ENCODE measurements at places on chromosomes 16 and 17.
A peak's percentile ranks its signal among the peaks of the same experiment; 100 is the strongest.

GRCh38 chr16:86127366-86127765 is 228.4 kb downstream of the IRF8 start:
- DNase-seq, result no peak

DNA sequence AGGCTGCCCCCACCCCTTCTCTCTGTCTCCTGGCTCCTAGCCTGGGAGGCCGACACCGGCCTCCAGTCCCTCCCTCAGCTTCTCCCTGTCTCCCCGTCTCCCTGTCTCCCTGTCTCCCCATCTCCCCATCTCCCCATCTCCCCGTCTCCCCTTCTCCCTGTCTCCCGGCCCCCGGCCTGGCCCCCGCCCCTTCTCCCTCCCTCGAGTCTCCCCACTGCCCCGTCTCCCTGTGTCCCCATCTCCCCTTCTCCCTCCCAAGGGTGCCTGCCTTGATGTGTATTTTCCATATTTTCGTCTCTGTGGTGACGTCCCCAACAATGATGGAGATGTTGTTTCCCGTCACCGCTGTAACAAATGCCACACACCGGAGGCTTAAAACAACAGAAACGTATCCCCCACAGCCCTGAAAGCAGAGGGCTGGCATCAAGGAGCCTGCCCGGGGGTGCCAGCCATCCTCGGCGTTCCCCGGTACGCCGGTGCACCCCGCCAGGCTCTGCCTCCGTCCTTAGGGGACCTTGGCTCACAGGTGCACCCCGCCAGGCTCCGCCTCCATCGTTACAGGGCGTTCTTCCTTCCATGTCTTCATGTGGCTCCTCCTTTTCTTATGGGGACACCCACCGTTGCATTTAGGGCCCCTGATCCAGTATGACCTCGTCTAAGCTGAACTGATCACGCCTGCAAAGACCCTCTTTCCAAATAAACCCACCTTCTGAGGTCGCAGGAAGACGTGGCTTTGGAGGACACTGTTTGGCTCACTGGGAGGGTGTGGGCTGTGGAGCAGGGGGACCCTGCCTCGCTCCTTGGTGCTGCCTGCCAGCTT is 151.6 kb downstream of the NPIPB11 start:
- DNase-seq, result no peak

DNA sequence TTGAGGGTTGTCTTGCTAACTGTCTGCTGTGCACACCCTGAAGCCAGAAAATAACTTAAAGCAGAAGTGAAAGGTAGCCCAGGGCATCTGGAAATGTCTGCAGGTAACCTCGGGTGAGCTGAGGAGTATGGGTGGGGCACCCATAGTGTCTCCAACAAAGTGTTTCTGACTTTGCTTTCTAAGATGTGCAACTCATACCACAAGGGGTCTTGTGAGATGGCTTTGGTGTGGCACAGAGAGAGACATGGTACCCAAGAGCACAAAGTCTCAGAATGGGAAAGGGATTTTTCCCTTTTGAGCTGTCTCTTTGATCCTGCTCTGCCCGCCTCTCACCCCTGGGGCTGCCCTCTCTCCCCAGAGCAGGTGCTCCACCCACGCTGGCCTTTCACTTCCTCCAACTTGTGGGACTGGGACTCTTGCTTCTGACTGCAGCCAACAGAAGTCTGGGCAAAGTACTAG is 6.9 kb downstream of the CHD9 start:
- peak; percentile 53 for DNase-seq

DNA sequence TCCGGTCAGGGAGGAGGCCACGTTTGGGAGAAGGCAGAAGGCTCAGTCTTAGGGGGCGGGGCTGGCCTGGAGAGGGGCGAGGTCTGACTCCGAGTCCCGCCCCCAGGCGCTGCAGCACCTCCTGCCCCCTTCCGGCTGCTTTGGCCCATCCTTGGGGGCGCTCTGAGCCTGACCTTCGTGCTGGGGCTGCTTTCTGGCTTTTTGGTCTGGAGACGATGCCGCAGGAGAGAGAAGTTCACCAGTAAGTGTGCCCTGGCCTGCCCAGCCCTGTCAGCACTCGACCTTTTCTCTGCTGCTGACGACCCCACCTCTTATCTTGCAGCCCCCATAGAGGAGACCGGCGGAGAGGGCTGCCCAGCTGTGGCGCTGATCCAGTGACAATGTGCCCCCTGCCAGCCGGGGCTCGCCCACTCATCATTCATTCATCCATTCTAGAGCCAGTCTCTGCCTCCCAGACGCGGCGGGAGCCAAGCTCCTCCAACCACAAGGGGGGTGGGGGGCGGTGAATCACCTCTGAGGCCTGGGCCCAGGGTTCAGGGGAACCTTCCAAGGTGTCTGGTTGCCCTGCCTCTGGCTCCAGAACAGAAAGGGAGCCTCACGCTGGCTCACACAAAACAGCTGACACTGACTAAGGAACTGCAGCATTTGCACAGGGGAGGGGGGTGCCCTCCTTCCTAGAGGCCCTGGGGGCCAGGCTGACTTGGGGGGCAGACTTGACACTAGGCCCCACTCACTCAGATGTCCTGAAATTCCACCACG is 1.5 kb downstream of the TNFRSF12A start:
- DNase-seq, result peak; percentile 80

DNA sequence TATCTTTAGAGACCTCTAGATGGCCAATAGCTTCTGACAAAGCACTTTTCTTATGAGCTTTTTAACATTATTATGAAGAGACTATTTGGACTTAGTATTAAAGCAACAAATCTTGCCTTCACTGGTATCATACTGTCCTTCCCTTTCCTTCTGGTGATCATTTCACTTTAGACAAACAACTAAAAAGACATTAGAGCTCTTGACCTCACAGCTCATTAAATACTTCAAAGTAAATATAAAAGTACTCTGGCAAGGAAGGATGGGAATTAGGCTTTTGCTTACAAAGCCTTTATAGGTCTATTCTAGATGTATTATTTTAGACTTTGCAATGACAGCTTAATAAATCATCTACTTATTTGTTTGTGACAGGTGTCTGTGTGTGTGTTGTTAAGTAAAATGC is 11.1 kb downstream of the STXBP4 start:
- no peak for DNase-seq

GRCh38 chr17:63984236-63984635 is 11.5 kb upstream of the SCN4A start:
- DNase-seq, result no peak

GRCh38 chr17:60629120-60629519 is 29.1 kb downstream of the PPM1D start:
- no peak for DNase-seq

DNA sequence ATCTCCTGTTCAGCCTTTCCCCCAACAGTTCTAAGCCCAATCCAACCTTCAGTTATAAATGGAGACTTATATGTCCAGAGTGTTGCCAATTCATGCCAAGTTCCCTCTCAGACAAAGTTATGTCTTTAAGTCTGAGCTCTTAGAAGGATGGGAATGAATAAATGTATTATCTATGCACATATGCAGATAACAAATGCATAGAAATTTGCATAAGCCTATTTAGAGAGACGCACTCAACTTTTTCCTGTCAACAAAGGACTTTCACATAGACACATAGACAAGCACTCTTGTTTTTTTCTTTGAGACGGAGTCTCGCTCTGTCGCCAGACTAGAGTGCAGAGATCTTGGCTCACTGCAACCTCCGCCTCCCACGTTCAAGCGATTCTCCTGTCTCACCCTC is 95.1 kb downstream of the SOX9 start:
- DNase-seq, result no peak

GRCh38 chr17:77814091-77814772 is 144.3 kb upstream of the TNRC6C start:
- no peak for DNase-seq

GRCh38 chr16:81821436-81822128 is 42.5 kb downstream of the PLCG2 start:
- no peak for DNase-seq

DNA sequence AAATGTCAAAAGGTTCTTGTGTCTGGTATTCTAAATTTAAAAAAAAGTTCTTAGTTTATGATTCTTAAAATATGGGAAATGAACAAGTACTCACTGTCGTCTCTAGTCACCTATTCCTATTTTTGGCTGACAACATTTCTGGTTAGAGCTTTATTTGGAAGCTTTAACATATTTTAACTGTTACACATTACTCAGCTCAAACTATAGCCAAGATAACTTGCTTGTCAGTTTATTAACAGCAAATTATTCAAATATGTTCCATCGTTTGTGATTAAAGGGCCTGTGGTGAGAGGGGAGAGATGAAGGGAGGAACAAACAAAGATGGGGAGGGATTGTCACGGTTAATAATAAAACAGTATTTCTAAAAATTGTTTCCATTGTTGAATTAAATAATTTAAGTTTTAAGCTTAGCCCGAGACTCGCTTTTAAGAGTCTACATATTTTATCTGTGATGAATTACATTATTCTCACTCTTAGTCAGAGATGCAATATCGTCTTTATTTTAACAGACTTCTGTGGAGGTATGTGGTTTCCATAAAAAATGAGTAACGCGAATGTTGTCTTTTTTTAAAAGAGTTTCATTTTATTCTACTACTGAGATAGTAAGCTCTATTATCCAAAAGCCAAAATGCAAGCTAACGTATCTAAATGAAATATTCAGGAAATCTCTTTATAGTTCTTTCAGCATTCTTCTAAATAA is 321.9 kb upstream of the PMFBP1 start:
- no peak for DNase-seq

DNA sequence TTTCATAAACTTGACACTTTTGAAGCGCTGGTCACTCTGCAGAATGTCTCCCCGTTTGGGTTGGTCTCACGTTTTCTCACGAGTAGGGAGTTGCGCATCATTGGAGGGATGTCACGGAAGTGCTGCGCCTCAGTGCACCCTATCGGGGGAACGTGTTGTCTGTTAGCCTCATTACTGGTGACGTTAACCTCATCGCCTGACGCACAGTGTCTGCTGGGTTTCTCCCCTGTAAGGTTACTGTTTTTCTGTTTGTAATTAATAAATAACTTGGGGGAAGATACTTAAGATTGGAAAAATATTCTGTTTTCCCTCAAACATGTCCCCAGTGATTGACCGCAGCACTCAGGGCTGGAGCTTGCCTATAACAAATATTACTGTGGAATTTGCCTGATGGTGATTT is 26.7 kb downstream of the VAC14 start:
- DNase-seq, result no peak

DNA sequence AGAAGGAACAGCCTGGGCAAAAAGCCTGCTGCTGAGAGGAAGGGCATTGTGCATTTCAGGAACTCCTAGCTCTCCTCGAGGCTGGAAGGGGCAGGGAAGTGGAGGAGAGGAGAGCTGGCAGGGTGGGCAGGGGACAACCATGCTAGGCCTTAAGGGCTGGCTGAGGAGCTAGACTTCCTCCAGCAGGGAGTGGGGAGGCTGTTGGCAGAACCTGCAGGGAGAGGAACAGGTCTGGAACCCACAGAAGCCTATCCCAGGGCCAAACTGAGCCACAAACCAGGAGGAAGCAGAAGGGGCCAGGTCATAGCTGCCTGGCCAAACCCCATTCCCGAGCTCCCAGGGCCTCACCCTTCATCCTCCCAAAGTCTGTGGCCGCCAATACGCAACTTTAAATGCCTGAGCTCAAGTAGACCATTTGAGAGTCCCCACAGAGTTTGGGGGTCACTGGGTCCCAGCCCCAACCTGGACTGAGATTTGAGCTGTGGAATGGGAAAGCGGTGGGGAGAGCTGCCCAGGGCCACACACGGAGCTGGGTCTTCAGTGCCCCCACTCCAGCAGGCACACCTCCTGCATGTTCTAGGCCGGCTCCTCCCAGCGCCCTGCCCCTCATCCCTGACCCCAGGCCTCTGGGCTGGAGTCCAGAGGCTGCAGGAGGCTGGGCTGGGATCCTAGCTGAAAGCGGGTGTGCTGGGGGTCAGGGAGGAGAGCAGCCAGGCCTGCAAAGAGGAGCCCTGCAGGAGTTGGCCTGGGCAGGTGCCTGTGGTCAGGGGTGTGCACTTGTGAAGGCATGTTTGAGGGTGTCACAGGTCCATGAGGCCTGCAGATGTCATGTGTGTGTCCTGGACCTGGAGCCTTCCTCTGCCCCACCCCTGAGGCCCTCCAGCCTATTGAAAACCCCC is 4.5 kb downstream of the CDH5 start:
- no peak for DNase-seq

DNA sequence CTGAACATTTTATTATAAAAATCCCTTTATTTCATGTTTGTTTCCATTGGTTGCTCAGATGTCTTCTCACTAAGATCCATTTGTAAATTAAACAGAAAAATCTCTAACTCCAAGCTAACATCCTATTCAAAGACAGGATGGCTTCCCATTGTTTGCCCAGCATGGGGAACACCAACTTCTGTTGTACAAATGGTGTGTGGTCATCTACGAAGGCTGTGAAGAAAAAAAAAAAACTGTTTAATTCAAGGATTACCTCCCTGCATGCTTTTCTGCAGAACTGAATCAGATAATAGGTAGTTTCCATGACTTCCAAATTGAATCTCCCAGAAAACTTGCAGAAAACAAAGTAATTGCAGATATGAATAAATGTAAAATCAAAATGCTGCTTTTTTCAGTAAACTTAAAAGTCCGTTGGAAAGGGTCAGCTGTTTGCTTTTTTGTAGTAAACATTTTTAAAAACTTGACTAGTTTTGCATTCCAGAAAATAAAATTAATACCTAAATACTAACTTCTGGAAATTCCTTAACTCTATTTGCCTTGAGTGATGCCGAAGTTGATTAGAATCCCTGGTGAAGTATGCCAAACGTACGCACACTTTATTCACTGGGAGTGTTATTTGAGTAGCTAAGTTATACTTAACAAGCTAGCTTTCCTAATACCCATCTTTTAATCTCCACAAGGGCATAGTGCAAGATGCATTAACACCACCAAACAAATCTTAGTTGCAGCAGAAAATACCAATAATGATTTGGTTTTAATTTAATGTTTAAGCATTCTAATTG is 7.7 kb downstream of the SALL1 start:
- DNase-seq, result no peak
